Neural progenitor cell (in vitro differentiated cells): ENCODE measurements at places on chromosomes 12 and 14.
A peak's percentile ranks its signal among the peaks of the same experiment; 100 is the strongest.

DNA sequence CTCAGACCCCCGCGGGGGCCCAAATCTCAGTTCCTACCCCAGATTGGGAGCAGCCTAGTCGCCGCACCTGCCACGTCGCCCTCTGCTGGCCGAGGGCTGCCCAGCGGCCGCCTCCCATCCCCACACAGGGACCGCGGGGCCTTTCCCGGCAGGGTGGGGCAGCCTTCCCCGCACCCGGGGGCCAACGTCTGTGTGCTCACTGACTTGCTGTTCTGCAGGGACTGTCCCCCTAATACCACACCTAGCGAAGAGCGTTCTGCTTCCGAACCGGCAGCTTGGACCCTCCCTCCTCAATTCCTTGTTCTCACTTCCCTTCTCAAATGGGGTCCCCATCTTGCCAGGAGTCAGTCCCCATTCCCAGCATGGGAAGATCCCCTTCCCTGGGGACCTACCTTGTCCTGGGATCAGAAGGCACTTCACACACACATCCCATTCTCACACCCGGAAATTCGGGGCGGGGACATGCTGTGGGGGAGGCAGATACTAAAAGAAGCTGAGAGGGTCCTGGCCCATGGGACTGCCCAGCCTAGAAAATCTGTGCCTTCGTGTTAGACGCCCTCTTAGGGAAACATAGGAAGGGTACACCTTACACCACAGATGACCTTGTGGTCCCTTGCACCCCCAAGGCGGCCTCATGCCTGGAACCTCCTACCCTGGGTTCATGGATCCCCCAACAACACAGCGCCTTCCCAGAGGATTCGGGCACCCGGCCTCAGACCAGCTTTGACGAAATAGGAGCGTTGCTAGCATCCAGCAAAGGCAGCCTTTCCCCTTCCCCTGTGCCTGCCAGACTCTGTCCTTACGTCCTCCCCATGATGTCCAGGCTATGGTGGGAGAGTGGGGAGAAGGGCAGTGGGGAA, 16.4 kb downstream of the ACVRL1 start:
- H3K4me1 ChIP-seq = peaks cover 14% of the 10 kb centered on the region
- peak; percentile 72 for DNase-seq
- H3K27ac ChIP-seq = no peak overlapping the region
- peaks cover 20% of the 10 kb centered on the region for H3K27me3 ChIP-seq
- H3K4me3 ChIP-seq = no peak overlapping the region
- no peaks in the 10 kb centered on the region for H3K36me3 ChIP-seq

DNA sequence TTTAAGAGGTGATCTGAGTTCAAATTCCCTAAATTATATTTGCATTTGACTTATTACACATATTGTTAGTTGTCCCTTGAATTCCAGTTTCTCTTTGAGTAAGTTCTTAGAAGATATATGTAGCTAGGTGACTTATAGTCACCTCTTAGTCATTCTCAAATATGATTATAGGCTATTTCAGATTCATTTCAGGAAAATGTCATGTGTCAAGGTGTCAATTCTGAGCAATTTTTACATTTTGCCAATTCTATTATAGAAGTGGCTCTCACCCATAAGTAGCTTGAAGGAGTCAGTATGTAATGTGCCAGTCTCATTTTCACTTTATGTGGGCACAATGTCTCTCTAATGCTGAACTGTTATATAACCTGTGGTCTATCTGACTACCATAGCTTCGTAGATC, 623.4 kb downstream of the DIO2 start:
- no peak overlapping the region for H3K4me3 ChIP-seq
- H3K27ac ChIP-seq = no peak overlapping the region
- H3K36me3 ChIP-seq = no peaks in the 10 kb centered on the region
- no peak for DNase-seq
- H3K27me3 ChIP-seq = no peaks in the 10 kb centered on the region

- no peak overlapping the region for H3K4me3 ChIP-seq
- H3K27ac ChIP-seq = no peak overlapping the region
- no peaks in the 10 kb centered on the region for H3K36me3 ChIP-seq
- no peaks in the 10 kb centered on the region for H3K27me3 ChIP-seq
Observed at GRCh38 chr14:85087201-85087600, 442.7 kb upstream of the FLRT2 start.

DNA sequence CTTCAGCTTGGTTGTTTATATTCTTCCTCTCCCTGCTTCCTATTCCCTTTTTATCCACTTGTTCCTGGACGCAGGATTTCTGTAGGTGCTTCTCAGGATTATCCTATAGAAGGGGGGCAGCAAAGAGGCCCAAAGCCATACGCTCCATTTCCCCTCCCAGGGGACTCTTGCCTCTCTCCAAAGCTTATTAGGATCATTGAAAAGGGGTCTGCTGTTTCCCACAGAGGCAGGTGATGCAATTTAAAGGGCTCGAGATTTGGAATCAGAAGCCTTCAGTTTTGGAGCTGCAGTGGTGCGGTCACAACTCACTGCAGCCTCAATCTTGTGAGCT, 31.5 kb upstream of the SYNDIG1L start:
- H3K4me3 ChIP-seq = no peak overlapping the region
- peak overlapping the region; percentile 83 for H3K27ac ChIP-seq
- peak; percentile 50 for DNase-seq

DNA sequence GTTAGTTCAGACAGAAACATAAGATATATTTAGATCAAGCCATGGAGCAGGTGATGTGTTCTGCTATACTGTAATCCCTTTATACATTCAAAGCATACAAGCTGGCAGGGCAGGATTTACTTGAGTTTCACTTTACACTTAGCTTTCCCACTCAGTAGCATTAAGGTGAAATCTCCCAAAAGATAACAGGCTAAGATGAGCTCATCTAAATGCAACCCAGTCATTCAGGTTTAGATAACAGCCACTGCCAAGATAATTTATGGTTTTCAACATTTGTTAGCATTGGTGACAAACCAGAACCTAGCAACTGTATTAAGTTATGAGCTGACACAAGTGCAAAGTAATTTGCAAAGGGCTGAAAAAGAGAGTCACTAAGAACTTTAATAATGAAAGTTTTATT, 925.1 kb upstream of the ATXN7L3B start:
- H3K4me3 ChIP-seq = no peak overlapping the region
- no peaks in the 10 kb centered on the region for H3K36me3 ChIP-seq
- no peak overlapping the region for H3K27ac ChIP-seq
- H3K4me1 ChIP-seq = no peaks in the 10 kb centered on the region
- H3K27me3 ChIP-seq = no peaks in the 10 kb centered on the region

DNA sequence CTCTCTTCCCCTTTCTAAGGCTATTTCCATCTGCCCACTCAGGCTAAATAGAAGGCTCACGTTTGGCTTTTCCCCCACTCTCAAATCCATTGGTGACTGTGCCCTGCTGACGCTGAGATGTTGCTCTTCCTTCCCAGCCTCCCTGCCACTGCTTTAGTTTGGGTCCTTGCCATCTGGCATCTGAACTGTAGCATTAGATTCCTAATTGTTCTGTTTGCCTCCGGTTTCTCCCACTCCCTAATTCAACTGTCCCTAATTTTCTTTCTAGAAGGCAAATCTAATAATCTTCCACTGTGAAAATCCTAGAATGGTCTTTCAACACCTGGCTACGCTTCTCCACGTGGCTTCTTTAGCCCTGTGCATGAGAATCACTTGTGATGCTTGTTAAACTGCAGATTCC, 37.6 kb upstream of the SMOC1 start:
- no peaks in the 10 kb centered on the region for H3K27me3 ChIP-seq
- no peaks in the 10 kb centered on the region for H3K36me3 ChIP-seq
- no peak overlapping the region for H3K4me3 ChIP-seq

- no peak overlapping the region for H3K27ac ChIP-seq
- no peak overlapping the region for H3K4me3 ChIP-seq
- peaks cover 2% of the 10 kb centered on the region for H3K36me3 ChIP-seq
- no peaks in the 10 kb centered on the region for H3K4me1 ChIP-seq
- DNase-seq = no peak
Observed at GRCh38 chr14:33335366-33335765, 396.7 kb downstream of the NPAS3 start.

DNA sequence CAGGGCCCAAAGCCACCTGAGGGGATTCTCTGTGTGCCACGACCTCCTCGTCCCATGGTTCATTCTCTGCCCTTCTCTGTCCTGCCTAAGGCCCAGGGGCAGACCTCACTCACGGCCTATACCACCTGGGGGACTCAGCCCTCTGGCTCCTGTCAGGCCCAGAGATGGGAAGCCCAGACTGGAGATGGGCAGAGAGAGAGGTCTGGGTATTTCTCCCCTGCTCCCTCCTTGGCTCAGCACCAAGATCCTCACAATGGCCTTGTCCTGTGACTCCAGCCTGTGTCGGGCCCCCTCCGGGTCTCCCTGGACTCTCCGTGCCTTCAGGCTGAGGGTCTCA, 46.9 kb upstream of the BCL11B start:
- peaks cover 4% of the 10 kb centered on the region for H3K4me1 ChIP-seq
- H3K4me3 ChIP-seq = no peak overlapping the region
- no peaks in the 10 kb centered on the region for H3K36me3 ChIP-seq
- H3K27me3 ChIP-seq = no peaks in the 10 kb centered on the region
- no peak overlapping the region for H3K27ac ChIP-seq
- no peak for DNase-seq

DNA sequence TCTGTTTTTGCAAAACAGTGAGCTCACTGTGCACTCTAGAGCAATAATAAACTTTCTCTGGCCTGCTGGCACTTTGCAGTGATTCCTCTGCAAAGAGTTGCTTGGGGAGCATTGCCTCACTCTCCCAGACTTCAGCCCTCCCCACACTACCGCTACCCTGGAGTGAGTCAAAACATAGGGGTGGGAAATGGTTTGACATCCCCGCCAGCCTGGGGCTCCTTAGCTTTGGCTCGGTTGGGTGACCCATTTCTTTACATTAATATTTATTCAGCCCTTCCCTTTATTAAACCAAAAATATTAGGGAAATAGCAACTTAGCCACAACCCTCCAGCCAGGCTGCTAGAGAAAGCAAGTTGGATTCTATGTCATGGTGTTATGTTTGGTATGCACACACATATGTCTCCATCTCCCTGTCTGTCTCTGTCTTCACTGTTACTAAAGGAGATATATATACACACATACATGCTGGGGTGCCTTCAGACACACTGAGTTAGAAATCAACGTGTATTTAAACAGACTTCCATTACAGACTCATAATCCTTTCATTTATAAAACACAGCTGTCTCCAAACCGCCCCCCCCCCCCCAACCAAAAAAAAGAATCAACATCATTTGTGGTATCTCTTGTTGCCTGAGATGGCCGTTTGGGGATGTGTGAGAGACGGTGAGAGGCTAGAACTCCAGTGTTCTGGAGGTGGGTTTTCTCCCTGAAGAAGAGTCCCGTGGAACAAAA, 3.4 kb upstream of the IRF2BPL start:
- H3K27me3 ChIP-seq = peaks cover 49% of the 10 kb centered on the region
- H3K36me3 ChIP-seq = no peaks in the 10 kb centered on the region
- H3K4me3 ChIP-seq = no peak overlapping the region
- peaks cover 19% of the 10 kb centered on the region for H3K4me1 ChIP-seq
- DNase-seq = no peak
- no peak overlapping the region for H3K27ac ChIP-seq

DNA sequence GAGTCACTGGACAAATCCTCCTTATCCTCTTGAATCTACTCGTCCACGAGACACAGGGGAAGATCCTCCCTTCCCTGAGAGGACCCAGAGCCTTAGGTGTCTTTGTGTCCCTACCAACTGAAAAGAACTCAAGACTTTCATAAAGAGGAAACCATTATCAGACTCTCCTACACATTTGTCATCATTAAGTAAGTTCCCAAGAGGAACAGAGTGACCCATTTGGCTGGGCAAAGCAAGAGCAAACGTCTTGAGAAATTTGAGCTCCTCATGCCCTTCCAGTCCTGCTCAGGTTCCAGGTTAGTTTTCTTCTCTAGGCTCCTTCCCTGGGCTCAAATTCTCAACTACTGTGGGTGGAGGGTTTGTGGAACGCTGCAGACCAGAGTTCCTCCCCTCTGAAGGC, 5.7 kb downstream of the MLF2 start:
- DNase-seq = no peak
- peaks cover 4% of the 10 kb centered on the region for H3K36me3 ChIP-seq
- H3K27ac ChIP-seq = no peak overlapping the region

- H3K27me3 ChIP-seq = no peaks in the 10 kb centered on the region
- no peak overlapping the region for H3K4me3 ChIP-seq
- no peak for DNase-seq
Observed at GRCh38 chr12:114858388-114859146, 174.6 kb upstream of the TBX3 start.

DNA sequence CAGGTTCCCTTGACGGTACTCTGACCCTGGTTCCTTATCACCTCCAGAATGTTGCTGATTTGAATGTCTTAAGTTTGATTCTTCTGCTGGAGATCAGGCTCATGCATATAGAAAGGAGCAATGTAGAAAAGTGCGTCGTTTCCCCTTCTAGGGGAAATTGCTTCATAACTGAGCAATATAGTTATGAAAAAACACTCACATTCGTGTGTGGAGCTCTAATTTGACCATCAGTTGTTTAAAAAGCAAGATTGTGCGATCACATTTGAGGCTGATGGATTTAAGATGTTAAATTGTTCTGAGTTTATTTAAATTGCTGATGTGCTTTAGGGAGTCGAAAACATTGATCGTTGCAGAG, 19.2 kb downstream of the PELI2 start:
- H3K27ac ChIP-seq = no peak overlapping the region
- H3K4me3 ChIP-seq = no peak overlapping the region
